ENCODE measurements at places on chromosomes 7 and 10.

- no peak for DNase-seq
Observed at GRCh38 chr10:69439350-69439739, 11.9 kb upstream of the TSPAN15 start.

GRCh38 chr10:104580774-104581675 is 60.1 kb upstream of the SORCS3 start:
- peak; percentile 36 for DNase-seq

GRCh38 chr10:28300027-28300426 is 2.8 kb downstream of the MPP7 start:
- no peak for DNase-seq

- no peak for DNase-seq
Observed at GRCh38 chr7:27248427-27248806, 5.8 kb downstream of the EVX1 start.

GRCh38 chr7:90194911-90195809 is 16.4 kb upstream of the STEAP2 start:
- no peak for DNase-seq

GRCh38 chr7:66837007-66837406 is 84.0 kb upstream of the TMEM248 start:
- peak; percentile 50 for DNase-seq

DNA sequence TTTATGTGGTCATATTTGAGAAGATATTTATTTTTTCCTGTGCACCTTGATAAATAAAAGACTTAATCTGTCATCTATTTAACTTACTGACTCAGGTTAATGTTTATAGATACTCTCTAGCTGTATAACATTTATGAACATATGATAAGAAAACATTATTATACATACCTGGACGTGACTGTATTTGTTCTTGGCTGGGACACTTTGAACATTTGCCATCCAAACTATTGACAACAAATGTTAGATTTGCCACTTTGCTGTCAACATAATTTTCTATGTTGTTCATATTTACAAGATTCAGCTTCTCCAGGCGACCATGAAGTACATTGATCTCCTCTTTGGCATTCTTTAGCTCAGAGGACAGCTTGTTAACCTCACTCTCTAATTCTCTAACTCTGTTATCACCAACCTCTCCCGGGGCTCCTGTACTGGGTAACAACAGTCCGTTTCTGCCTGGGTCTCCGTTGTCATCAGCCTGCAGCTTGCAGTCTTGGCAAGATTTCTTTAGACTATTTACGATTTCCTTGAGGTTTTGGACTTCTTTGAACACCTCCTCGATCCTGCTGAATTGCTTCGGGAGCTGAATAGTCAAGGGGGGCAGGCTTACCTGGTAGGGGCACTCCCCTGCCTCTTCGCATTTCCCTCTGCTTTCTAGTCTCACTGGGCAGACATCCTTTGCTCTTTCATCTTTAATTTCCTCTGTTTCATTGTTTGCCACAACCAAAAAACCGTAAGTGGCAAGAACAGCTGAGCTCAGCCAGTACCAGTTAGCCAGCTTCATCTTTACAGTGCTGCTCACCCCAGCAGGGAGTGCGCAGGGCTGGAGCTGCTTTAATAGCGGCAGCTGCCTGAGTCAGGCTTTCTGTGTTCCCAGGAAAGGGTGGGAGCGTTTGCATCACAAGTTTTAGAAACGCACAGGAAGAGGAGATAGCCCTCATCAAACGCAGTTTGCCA is at the start of gene FGL2:
Gene FGL2 (minus strand): TSS at position 807 of the 954 bp plus-strand sequence. CDS start 26 bp downstream, at position 781.
- no peak for DNase-seq

DNA sequence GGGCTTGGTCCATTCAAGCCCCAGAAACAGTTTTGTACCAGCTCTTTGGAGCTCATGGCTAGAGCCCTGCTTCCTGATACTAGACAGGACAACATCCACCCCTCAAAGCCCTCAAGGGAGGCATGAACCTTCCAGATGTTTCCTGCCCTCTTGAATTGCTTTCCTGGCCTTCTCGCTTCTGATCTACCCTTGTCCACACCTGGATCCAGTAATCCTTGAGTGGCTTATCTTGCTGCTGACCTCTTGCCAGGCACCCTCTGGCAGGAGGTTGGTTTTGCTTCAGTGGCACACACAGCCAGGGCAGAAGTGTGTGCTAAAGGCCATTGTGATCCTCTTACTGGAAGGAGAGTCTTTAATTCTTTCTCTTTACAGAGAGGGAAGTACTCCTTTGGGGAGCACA is 495.8 kb downstream of the PLXNA4 start:
- DNase-seq, result no peak

DNA sequence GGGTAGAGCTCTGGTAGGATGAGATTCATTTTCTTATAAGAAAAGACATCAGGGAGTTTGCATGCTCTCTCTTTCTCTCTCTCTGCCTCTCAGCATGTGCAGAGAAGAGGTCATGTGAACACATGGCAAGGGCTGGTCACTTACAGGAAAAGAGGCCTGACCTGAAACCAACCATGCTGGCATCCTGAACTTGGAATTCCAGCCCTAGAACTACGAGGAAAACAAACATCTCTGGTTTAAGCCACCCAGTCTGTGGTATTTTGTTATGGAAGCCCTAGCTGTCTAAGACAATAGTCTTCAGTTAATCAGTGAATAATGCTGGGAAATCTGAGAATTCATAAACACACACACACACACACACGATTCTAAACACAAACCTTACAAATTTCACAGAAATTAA is 1104.2 kb upstream of the LRRN3 start:
- DNase-seq, result no peak

GRCh38 chr7:68511281-68511680 is 1087.0 kb upstream of the AUTS2 start:
- no peak for DNase-seq

GRCh38 chr10:79243181-79244067 is 103.8 kb upstream of the PPIF start:
- DNase-seq, result no peak

GRCh38 chr7:91408388-91409154 is 144.3 kb downstream of the FZD1 start:
- no peak for DNase-seq

DNA sequence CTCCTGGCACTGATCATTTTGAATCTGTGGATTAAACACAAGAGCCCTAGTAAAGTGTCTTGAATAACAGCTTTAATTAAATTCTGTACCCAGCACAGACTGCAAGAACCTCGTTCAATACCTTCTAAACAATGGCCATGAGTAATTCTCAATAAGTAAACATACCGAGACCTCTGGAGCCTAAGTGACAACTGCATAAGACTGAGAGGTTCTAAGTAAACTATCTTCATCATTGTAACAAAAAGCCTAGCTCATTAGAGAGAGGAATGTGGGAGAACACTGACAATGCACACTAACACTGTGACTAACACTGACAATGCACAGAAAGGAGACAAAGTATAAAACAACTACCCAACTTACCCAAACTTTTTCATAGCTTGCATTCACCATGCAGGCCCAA is 117.4 kb downstream of the ELAPOR2 start:
- DNase-seq, result no peak

GRCh38 chr7:6705959-6706665 is 635 bp downstream of the ZNF12 start:
- no peak for DNase-seq

DNA sequence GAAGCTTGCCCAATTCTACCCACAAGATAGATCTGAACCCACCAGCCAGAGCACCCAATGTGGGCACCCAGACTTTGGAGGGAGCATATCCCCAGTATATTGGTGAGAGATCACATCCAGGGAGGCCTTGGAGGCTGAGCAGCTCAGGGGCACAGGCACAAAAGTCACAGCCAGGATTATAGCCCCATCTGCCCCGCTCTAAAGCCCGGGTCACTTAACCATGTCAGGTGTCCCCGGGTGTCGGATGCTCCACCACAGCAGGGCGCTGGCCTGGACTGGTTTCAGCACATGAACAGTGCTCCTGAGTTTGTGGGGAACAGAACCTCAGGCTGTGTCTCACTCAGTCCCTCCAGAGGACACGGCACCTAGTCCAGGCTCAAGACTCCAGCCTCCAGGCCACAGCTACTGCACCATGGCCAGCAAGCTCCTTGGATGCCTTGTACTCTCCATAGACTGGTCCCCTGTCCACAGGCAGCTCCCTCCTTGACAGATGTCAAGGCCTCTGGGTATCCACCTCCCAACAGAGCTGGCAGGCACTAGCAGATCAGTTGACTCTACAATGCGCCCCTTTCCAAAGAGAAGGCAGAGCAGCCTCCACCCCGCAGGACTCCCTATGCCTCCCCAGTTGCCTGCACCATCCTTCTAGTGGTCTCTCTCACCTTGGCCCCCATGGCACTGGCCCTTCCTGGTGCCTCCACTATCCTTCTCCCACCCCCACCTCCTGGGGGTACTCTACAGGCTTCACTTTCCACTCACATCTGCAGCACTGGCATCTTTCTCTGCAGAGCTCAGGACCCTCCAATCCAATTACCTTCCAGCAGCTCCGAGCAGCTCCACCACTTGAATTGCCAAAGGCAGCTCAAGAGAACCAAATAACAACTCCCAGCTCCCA is 306.0 kb downstream of the GRID1 start:
- no peak for DNase-seq

DNA sequence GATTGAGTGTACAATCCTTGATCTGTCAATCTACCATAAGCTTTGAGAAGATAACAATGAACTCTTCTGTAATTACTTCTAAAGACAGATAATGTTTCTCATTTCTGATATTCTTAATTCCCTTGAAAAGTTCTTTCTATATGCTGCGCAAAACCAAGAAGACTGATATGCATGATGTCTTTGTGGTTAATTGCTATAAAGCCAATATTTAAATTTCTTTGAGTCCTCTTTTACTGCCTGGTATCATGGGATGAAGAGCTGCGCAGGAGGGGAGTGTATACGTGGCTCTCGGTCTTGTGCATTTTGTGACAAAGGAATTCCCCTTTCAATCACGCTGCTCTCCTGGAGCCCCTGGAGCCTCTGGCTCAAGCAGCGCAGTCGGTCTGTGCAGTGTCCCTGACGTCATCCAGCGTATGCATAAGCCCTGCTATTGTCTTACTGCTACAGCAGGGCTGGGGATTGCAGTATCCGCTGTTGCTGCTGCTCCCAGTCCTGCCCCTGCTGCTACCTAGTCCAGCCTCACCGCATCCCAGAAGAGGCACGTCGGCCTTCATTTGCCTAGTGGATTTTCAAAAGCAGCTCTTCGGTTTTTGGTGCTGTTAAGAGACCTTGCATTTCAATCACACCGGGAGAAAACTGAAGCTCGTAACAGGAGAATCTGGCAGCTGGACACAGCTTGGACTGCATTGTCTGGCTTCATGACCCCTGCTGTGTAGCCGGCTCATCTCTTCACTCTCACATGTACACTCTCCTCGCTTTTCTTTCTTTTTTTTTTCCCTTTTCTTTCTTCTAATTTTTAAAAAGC is 66.7 kb downstream of the ST7 start:
- no peak for DNase-seq

- DNase-seq, result peak; percentile 34
Observed at GRCh38 chr7:103447073-103447960, 1.3 kb upstream of the SLC26A5 start.

DNA sequence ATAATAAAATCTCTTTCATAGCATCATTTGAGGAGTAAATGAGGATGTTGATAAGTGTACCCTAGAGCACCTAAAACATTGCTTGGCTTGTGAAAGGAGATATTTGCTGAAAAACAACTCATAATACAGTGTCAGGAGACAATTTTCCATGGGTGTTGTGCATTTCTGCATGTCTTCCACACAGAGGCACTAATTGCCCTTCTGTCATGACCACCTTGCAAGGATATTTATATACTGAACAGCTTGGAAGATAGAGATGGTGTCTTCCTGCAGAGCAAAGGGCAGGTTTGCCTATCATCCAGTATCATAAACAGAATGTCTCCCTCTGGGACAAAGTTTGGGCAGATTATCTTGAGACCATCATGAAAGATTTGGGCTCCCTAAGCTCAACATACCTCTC is 495.2 kb upstream of the LRRN3 start:
- DNase-seq, result no peak

DNA sequence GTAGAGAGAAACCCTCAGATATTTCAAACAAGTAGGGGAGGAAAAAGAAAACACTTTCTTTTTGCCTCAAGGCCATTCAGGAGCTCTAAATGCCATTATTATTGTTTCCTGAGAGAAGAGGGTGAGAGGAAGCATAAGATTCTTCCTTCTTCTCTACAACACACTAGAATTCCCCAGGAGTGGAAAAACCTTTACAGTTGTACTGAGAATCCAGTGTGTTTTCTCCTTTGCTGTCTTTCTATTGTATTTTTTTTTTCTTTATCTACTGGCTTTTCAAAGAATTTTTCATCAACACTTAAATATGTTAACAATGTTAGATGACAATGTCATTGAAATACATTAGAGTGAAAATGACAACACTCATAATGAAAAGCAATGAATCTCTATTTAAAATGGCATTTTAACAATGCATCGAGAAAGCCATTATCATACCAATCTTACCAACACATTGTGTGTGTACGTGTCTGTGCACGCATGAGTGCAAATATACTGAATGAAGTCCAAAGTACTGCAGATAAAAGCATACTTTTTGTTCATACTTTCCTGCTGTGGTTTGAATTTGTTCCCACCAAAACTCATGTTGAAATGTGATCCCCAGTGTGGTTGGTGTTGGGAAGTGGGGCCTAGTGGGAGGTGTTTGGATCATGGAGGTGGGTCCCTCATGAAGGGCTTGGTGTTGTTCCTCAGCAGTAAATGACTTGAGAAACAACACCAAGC is 24.2 kb upstream of the MACC1 start:
- no peak for DNase-seq

- DNase-seq, result no peak
Observed at GRCh38 chr10:71623098-71623985, 96.2 kb downstream of the C10orf105 start.

DNA sequence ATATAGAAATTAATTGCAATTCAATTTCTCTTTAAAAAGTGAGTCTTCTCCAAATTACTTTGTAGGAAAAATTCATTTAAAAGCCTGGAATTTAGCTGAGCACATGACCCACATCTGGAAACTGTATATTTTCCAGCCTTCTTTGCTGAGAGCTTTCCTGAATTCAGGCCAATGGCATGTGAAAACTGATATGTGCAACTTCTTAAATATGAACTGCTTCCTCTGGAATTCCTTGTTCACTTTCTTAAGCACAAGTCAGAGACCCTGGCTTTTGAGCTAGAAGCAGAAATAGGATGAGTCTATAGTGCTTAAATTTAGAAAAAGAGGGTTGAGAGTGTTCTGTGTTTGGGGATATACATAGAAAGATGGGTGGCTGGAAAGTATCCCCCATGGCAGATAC is 365.1 kb upstream of the MTPN start:
- no peak for DNase-seq

GRCh38 chr7:127348247-127348631 is 44.3 kb downstream of the ZNF800 start:
- DNase-seq, result no peak

DNA sequence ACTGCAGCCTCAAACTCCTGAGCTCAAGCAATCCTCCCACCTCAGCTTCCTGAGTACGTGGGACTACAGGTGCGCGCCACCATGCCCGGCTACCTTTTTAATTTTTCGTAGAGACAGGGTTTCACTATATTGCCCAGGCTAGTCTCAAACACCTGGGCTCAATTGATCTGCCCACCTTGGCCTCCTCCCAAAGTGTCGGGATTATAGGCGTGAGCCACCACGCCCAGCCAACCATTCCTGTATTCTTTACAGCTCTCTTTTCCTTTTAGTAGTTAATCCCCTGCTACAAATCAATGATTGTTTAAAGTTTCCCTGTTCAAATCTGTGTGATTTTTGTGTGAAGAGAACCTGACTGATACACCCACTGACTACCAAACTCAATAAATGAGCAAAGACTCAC is 75.4 kb upstream of the SVIL start:
- DNase-seq, result no peak

GRCh38 chr7:44380189-44380830 is 54.9 kb upstream of the CAMK2B start:
- DNase-seq, result peak; percentile 42

GRCh38 chr10:105154736-105155135 is 513.6 kb downstream of the SORCS3 start:
- no peak for DNase-seq

- DNase-seq, result no peak
Observed at GRCh38 chr10:3111621-3112163, 44.3 kb downstream of the PFKP start.

All from H1 (cell line).